ENCODE measurements at places on chromosomes 6 and 20.

DNA sequence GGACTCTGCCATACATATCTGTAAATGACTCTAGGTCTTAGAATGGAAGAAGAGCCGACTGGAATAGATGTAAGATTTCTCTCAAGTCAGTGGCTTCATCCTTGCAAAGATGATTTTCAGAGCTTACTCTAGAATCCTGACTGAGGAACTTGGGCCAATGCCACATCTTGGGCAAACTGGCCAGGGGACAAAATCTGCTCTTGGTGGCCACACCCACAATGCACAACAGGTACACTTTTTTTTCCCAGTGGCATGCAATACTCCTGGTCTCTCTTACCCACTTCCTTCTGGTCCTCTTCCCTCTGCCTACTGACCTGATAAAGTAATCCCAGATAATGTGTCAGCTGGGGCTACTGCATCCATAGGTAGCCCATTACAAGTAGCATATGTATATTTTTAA, 13.4 kb downstream of the CLIC5 start:
- DNase-seq: no peak

DNA sequence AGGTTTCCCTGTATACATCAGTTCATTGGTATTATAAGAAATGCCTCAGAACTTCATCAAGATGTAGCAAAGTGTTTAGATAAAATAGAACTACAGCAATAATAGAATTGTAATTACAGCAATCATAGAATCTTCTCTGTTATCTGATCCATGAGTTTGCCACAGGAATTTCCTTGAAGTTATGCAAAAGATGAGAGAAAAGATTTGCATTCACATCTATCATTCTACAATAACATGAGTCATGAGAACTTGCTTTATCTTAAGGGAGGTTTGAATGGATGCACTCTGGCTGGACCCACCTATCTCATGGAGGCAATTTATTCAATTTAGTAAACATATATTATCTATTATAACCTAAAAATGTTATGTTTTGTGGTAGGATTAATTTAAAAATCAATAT, 329.8 kb upstream of the EPHA7 start:
- no peak for DNase-seq

DNA sequence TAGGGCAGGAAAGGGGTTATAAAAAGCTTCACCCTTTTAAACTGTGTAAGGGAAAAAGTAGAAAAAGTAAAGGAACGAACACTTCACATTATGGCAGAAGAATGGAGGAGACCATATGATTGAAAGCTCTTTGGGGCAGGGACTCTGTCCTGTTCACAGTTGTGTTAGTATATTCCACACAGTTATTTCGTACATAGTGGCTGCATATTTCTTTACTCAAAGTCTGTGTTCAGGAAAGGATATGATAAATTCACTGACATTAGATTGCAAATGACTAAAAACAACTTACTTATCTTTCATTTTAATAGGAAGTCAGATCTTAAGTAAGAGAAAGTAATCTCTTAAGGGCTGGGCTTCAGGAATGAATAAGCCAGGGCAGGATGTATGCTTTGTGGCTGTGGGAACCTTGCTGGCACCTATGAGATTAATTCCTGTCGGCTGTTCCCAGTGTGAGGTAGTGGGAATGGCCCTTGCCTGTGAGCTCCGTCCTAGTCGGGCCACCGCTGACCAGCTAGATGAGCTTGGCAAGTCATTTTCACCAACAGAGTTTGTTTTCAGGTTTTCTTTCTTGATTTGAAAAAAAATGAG, 11.2 kb downstream of the PPP1R14C start:
- DNase-seq: no peak

DNA sequence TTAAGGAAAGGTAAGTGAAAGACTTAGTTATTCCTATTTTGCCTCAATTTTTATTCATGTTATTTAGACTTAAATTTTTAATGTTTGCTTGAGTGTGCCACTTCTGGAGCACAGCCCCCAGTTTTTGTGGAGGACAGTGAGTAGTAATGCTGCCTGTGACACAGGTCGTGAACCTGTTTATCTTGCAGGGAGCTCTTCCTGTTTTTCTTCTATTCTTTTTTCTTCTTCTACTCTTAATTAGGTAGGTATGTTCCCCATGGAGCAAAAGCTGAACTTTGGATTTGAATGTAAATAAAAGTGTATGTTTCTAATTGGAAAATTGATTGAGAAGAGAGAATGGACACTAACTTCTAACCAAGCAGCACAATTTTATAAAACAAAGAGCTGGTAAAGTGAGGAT, 12.3 kb downstream of the SMPDL3A start:
- DNase-seq: no peak

All from stimulated activated CD4-positive, alpha-beta T cell treated with anti-CD3 and anti-CD28 coated beads, Interleukin-4, amount 100 ng/mL, for 24 hours (primary cell).